ENCODE measurements at places on chromosomes 5 and 9.

DNA sequence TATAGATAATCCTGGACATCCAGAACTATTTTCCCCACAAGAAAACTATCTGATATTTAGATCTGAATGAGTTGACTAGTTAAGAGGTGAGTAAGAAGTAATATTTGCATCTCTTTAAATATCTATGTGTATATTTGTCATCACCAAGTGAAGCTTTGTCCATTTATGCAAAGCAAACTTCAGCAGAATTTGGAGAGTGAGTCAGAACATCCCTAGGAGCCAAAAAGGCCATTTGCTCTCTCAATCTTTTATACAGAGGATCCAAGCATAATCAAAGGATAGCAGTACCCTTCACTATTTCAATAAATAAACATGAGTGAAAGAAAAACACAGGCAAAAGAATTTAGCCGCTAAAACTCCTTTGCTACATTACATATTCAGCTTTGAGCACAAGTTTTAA is 454.4 kb downstream of the NR2F1-AS1 start:
- DNase-seq, result no peak

DNA sequence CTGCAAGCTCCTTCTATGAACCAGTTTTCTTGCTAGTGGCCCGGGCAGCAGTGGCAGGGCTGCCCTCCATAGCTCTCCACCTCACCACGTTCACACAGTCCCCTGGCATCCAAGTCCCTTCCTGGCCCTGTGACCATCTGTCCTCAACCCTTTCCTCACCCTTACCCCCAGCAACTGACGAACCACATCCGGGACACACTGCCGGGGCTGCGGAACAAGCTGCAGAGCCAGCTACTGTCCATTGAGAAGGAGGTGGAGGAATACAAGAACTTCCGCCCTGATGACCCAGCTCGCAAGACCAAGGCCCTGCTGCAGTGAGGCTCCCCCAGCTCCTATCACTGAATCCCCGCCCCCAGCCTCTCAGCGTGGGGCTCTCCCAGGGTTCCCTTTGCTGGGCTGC is 18.8 kb downstream of the DNM1 start:
- DNase-seq, result no peak

DNA sequence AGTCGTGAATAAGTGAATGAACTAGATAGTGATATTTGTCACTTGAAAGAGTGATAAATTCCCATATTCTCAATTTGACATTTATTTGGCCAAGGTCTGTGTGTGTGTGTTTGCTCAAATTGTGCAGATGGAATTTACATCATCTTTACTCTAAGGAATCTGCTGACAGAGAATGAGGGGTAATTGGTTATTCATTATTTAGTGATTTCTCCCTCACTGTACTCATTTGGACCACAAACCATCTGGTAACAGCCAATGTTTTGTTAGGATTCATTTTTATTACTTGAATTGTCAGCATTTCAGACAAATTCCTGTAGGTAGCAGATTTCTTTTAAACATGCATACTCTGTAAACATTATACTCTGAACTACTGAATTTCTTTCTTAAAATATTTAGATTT is 15.6 kb downstream of the VCAN start:
- DNase-seq, result no peak

DNA sequence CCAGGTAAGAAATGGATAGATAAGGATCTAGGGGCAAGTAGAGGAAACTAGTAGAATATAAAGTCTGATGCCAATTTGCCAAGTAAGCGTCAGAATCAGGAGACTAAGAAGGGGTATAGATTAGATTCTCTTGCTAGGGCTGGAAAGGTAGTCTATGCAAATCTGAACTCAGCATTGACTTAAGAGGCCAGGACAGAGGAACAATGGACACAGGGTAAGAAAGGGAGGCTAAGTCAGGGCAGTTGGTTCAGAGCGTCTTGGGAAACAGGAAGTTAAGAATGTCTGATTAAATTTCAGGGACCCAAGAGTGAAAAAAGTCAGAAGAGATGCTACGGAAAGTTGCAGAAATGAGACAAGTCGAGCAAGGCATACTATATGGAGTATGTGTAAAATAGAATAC is 263.2 kb upstream of the HAPLN1 start:
- no peak for DNase-seq

DNA sequence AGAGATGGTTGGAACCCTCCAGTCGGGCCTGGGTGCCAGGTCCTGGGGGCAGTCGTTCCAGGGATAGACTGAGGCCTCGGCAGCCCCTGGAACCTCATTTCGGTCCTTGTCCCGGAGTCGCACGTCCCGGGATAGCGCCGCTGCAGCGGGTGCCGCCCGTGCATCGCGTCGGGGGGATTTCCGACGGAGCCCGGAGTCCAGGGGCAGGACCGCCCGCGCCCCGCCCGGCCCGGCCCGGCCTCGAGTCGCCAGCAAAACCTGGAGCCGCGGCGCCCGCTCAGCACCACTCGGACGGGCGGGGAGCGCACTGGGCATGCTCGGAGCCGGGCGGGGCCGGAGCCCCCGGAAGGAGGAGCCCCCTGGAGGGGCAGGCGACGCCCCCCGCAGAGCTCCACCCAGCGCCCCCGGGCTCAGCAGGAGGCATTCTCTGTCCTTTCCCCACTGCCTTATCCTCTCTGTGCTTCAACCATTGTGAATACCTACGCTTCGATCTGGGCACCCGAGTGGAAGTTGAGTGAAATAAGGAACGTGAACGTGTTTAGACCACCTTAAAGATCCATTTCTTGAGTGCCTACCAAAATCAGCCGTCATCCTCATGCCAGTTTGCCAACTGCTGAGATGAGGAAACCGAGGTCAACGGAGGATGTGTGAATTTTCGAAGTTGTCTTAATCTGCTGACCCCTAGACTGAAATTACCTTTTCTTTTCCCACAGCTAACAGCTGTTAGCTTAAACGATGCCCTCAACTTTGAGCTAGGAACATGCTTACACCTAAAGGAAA is 1.7 kb upstream of the PTPN3 start:
- DNase-seq, result no peak
